ENCODE measurements at places on chromosomes 1 and 21.
A peak's percentile ranks its signal among the peaks of the same experiment; 100 is the strongest.

DNA sequence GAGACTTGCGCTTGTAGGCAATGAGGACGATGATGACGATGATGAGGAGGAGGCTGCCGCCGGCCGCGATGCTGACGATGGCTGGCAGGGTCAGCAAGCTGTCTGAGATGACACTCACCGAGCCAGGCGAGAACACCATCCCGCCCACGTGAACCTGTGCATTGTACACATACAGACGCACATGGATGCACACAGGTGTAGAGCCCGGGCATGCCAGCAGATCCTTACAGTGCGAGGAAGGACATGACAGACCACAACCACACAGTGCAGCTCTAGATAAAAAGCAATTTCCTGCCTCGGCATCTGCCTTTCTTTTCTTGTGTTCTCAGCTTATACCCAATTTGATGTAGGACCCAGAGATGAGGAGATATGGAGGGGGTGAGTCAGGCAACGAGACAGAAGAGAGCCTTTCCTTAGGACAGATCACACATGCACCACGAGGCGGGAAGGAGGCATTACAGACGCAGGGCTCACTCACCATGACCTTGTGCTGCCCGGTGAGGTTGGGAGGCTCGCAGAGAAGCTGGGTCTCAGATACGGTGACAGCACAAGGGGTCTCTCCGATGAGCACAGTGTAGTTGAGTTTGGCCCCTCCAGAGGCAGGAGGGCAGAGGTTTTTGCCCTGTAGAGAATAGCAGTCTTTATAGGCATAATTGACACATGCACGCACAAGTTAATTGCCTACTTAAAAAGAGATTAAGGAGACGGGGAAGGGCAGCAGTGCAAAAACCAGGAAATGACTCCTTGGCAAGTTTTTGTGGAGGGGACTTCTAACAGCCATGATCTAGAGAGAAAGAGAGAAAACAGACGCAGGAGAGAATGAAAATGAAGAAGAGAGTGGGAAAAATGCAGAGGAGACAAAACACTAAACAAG, 133.9 kb upstream of the CD34 start:
- DNase-seq, result no peak

DNA sequence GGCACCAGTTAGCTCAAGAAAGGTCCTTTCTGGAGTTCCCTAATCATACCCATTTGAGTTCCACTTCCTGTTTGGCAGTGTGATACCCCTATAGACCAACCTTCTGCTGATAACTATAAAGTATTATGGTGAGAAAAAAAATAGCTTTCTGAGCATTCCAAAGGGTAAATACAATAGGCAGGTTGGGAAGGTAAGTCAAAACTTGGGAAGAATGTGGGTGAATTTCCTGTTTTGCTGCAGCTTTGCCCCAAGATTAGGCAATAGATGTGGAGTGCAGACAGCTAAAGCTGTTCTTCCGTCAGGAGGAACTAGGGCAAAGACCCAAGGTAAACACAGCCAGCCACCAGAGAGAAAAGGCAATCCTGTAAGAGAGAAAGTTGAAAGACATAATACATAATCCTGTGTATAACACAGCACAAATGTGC, 49.9 kb upstream of the GUCA2A start:
- no peak for DNase-seq

DNA sequence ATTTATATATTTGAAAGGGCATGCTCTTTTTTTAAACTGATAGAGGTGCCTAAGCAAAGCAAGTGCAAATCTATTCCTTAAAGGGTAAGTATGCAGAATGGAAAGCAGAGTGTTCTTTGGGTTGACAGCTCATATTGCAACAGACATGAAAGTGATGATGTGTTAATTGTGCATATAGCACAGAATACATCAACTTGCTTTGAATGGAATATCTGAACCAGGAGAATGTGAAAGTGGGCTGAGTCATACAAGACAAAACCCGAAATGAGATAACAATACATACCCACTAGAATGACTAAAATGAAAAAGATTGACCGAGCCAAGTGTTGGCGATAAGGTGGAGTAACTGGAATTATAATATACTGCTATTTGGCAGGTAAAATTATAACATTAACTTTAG, 4.3 kb downstream of the CR1 start:
- DNase-seq, result no peak

GRCh38 chr1:19343617-19344350, 31.7 kb downstream of the SLC66A1 start:
- no peak for DNase-seq

GRCh38 chr1:214862421-214862820, 220.1 kb upstream of the KCNK2 start:
- no peak for DNase-seq

DNA sequence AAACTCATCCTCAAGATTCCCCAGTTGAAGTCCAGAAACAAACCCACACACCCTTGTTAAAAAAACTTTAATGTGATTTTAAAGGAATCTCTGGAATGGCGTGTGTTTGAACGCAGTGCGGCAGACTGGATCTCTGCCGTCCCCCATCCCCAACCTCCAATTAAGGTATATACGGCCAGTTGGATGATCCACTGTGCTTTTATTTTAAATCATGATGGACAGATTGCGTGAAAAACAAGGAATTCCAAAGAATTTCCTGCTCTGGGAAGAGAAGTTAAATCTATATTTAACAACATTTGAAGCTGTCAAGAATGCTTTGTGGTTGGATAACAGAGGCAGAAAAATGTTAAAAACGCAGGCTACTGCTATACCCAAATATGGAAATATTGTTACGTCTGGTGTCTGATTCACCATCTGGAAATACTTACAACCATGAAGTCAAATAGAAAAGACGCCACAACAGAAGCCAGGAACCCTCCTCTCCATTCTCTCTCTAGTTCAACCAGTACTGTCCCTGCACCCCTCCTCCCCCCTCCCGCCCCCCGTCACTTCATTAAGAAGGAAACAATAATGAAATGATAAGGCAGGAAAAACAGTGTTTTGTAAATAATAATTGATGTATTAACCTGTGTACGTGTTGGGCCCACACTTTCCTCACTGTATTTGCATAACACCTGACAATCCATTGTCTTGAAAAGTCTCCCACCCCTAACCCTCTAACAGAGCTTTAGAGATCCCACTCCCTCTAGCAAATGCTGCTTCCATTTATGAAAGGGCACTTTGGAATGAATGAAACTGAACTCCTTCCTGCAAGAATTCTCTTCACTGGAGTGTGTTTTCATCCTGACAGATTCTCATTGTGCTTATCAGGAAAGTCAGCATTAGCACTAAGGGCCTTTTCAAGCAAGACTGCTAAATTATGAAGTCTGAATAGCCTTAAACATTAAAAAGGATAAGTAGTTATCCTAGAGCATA, 2.0 kb upstream of the CCN1 start:
- DNase-seq, result no peak

DNA sequence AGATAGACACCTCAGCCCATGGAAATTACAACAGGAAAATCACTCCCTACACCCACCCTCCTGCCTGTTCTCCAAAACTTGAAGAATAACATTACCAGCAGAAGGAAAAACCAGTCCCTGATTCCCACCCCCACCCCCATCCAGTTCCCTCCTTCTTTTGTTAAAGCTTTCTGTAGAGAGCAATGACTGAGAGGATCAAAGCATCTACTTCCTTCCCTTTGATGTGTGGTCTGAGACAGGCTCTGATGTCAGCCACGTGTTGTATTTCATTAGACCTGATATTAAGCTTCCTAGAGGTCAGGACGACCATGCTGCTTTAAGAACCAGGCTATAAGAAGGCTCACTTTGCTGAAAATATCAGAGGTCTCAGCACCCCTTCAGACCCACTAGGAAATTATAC, 73.9 kb upstream of the HAO2 start:
- peak; percentile 45 for DNase-seq

- DNase-seq, result no peak
Observed at GRCh38 chr1:97925151-97925550, 4.3 kb upstream of the DPYD start.

GRCh38 chr21:39020751-39021477, 162.3 kb downstream of the PSMG1 start:
- DNase-seq, result no peak

GRCh38 chr1:150841626-150842025, 33.6 kb upstream of the CTSK start:
- no peak for DNase-seq

DNA sequence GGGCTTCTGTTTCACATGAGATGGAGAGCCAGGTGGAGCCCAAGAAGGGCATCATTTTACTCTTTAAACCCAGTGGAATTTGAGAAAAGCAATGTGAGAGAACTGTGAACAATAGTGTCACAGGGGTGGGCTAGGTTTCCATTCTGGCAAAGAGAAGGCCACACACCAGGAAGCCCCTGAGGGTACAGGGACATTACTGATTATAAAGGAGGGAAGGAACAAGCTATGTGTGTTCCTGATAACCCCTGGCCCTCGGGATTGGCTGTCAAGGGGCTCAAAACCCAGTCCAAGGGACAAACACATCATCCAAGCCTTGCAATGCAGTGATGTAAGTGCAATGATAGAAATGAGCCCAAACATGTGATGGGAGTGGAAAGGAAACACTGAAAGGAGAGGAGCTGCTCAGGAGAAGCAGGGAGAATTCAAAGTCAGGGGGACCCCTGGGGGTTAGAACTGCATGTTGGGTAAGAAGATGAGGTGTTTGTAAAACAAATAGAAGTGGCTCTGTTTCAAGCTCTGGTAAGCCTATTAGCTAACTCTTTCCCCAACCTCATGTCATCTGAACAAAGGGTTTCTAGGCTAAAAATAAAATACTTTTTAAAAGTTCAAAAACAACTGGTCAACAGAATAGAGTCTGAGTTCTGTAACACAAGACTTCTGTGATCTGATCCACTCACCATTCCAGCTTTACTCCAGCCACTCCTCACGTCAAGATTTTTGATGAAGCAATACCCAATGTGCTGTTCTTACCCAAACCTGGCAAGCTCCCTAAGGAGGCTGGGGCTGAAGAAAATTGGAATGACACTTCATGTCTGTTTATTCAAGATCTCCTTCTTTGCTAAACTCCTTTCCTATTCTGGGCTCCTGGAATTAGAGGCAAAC, 51.1 kb upstream of the IL12RB2 start:
- DNase-seq, result no peak
